NCI-H524 treated with DMSO at 0.1 percent for 48 hours (cell line): ENCODE measurements at places on chromosomes 11 and 22.
A peak's percentile ranks its signal among the peaks of the same experiment; 100 is the strongest.

DNA sequence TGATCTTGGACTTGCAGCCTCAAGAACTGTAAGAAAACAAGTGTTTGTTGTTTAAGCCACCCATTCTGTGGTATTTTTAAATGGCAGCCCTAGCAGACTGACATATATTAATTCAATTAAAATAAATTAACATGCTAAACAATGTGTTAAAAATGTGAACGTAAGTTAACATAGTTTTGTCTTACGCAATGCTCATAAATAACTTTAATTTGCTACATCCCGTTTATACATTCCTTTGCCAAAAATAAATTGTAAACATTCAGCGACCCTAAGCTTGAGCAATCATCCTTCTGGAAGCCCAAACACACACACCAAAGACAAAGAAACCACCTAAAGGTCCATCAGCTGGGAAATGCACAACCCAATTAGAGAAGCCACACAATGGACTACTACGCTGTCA lies 70.4 kb downstream of the CELSR1 start:
- no peak for DNase-seq

GRCh38 chr22:47457021-47457420 lies 694.6 kb downstream of the TBC1D22A start:
- no peak for DNase-seq

GRCh38 chr11:70315716-70316115 lies 45.2 kb downstream of the PPFIA1 start:
- no peak for DNase-seq

GRCh38 chr22:40396882-40397281 lies 26.5 kb downstream of the SGSM3 start:
- DNase-seq = no peak

DNA sequence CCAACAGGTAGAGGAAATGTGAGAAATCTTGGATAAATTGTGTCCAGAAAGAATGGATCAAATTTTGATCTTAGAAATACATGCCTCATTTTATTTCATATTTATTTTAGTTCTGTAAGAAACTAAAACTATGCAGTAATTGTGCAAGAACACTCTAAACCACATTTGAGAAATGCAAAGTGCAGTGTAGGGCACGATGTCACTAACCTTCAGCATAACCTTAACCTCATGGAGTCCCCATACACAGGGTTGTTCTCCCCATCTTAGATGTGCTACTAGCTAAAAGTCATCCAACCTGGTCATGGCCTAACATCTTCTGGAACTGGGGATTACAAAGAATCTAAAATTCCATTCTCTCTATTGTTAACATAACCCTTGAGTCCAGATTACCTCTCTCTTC lies 48.4 kb upstream of the ARHGAP42 start:
- no peak for DNase-seq

DNA sequence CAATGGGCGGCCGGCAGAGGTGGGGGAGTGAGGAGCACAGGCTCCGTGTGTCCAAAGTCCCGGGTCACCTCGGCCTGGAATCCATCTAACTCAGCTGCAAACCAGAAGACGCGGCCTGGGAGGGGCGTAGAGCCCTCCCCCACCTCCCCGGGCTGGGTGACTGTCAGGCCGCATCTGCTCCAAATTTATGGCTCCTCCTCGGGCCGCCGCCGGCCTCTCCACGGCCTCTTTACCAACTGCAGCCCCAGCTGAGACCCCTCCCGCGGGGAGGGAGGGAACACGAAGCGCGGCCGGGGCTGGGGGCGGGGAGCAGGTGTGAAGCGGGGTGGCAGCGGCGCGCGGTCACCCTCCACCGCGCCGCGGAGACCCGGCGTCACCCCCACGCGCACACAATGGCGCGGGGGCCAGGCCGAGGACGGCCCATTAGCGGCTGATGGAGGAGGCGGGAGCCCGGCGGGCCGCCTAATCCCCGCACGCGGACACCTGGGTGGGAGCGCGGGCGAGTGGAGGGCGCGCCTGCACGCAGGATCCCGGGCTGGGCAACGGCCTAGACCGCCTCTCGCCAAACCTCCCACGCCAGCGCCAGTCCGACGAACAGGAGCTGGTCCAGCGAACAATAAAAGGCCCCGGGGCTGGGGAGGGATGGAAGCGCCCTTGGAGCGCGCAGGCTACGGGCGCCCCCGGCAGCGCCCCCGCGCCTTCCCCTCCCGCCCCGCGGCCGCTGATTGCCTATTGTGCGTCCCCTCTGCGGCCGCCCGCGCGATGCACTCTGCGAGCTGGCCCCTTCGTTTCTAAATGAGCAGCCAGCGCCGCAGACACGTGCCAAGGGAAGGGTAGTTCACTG lies 25.9 kb upstream of the ROBO3 start:
- peak; percentile 18 for DNase-seq

GRCh38 chr11:33507356-33507755 lies 193.3 kb downstream of the C11orf91 start:
- no peak for DNase-seq

- DNase-seq = no peak
Observed at GRCh38 chr11:65471447-65471891, 27.4 kb upstream of the MALAT1 start.

DNA sequence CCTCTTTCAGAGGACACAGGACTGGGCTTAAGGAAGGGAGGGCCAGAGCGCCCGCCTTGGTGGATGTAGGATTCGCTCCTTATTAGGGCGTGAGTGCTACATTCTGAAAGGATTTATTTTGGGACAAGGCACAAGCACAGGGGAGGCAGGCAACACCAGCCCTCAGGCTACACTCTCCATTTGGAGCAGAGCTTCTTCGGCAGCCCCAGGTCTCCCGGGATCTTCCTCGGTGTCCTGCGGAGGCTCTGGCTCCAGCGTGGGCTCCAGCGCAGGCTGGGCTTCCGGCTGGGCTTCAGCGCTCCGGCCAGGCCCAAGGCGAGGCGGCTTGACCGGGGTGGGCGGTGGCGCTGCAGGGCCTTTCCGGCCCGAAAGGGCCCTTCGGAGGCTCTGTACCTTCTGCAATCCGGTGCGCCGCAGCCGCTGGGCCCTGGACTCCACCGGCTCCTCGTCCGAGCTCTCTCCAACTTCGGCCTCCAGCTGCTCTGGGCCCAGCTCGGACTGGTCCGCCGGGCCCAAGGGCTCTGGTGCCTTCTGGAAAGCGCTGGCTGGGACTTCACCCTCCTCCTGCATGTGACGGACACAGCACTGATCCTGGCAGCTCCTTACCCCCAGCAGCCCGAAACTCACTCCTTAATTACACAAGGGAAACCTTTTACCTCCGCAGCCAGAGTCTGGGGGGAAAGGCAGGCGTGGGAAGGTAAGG lies 1.1 kb downstream of the CAVIN3 start:
- no peak for DNase-seq

DNA sequence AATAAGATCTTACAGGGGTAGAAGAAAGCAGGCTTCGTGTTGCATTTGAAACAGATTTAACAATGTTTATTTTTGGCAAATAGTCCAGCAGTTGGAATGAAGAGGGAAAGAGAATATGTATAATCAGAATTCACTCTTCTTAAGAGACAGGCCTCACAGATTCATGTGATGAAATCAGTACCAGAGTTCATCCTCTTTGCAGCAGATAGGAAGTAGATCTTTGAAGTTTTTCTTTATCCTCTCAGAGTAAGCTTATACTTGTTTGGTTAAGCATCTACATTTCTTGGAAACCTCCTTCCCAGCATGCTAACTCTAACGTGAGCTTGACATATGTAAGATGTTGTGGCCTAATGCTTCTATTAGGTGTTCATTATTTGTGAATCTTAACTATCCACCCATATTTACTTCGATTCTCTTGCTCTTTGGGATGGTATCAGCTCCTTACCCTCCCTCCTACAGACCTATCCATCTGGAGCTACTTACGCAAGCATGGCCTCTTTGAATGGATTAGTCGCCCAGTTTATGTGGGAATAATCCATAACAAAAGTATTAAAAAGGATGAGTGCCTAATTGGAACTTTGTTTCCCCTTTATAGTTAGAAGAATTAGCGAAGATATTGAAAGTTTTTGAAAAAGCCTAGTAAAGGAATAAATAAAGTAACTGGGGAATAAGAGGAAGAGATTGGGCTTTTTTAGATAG lies 80.1 kb downstream of the PRMT3 start:
- DNase-seq = peak; percentile 54

- no peak for DNase-seq
Observed at GRCh38 chr11:35587972-35588371, 30.3 kb upstream of the FJX1 start.
